ENCODE measurements at places on chromosomes 7 and 10.
A peak's percentile ranks its signal among the peaks of the same experiment; 100 is the strongest.

- DNase-seq: no peak
Measured at GRCh38 chr7:104921596-104921995, 92.4 kb upstream of the KMT2E start.

GRCh38 chr10:13839430-13839990, 252.7 kb downstream of the PRPF18 start:
- no peak for DNase-seq

- DNase-seq: no peak
Measured at GRCh38 chr7:3648276-3648675, 347.2 kb downstream of the SDK1 start.

DNA sequence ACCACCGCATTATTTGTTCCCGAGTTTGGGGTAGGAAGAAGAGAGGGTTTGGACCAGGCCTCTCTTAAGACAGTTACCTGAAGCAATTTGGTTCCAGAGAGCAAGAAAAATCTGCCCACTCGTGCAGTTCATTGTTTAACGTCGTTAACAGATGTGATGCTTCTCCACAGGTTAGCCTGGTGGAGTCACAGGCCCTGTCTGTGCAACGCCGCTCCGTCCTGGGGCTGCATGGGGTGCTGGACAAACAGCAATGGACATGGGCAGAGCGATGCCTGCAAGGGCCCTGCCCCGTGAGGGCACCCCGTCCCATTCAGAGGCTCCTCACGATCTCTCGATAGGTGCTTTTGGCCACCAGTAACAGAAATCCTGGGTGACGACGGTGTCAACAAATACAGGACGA, 9.7 kb downstream of the FOXL3 start:
- DNase-seq: no peak

GRCh38 chr10:2978111-2978510, 89.2 kb upstream of the PFKP start:
- no peak for DNase-seq

GRCh38 chr7:137386966-137387365, 43.4 kb upstream of the PTN start:
- DNase-seq: no peak

DNA sequence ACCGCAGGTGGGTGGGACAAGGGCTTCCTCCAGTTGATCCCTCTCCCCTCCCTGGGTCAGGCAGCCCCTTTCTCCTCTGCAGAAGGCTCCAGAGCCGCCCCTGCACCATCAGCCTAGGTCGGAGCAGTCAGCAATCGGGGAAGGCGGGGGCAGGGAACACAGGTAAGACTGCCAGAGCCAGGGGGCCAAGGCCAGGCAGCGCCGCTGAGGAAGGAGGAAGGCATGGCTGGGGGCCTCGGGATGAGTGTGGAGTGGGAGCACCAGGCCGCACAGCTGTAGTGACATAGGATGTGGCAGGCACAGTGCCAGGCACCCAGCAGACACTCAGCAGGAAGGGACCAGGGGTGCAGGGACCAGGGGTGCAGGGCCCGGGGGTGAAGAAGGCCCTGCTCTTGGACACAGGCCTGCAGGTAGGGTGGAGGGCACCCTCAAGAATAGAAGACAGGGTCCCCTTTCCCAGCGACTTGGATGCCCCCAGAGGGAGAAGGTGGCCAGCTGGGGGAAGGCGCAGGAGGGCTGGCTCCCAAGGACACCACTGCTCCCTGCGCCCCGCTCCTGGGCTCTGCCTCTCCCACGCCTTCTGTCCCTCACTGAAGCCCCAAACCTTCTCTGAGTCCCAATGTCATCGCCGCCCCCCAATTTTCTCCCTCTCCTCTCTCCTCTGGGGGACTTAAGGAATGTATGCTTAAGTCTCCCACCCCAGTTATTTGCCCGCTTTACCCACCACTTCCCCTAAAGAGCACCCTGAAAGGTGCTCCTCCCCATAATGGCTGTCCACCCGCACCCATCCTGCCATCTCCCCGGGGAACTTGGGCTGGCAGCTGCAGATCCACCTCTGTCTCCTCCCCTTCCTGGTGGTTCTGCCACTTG, 38.5 kb downstream of the CAMK2B start:
- no peak for DNase-seq

- no peak for DNase-seq
Measured at GRCh38 chr10:98295401-98295811, 27.4 kb upstream of the LOXL4 start.

DNA sequence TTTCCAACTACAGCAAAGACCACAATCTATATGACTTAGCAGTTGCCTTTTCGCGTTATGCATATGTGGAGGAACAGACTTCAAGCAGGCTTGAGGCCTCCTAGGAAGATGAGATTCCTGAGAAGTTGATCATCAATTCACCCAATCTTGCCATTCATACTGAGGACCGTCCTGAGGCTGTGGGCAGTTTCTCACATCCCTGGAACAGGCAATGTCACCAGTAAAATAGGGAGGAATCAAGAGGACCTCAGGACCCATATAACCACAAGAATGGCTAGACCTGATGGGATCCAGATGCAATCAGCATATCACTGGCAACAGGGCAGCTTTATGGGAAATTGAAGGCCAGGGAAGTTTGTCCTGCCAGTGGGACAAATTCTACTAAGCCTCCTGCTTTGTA, 17.3 kb downstream of the KDM7A start:
- DNase-seq: no peak

- DNase-seq: no peak
Measured at GRCh38 chr7:110253093-110253492, 837.8 kb upstream of the LRRN3 start.

- peak; percentile 56 for DNase-seq
Measured at GRCh38 chr10:101779544-101780186, 3.6 kb downstream of the NPM3 start.

GRCh38 chr10:109239371-109239770, 683.9 kb downstream of the XPNPEP1 start:
- no peak for DNase-seq

- DNase-seq: no peak
Measured at GRCh38 chr7:26912933-26913536, 48.6 kb upstream of the SKAP2 start.
